Aorta (tissue), 5 donors: ENCODE measurements at places on chromosomes 3 and 15.

DNA sequence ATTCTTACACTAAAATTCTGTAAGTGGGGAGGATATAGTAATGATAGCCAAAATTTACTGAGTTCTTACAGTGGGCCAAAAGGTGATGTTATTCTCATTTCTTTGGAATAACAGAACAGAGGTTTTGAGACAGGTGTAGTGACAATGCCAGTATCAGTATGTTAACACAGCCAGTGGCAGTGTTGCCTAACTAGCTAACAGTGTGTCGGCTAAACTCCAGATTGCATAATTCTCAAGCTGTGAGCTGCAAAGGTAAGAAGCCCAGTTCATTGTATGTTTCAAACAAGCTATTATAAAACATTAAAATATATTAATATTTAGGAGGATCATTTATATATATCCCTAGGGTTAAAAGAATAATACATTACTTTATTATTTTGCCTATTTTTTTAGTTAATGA, 920 bp downstream of the SLC15A2 start:
- DNase-seq, result no peak

DNA sequence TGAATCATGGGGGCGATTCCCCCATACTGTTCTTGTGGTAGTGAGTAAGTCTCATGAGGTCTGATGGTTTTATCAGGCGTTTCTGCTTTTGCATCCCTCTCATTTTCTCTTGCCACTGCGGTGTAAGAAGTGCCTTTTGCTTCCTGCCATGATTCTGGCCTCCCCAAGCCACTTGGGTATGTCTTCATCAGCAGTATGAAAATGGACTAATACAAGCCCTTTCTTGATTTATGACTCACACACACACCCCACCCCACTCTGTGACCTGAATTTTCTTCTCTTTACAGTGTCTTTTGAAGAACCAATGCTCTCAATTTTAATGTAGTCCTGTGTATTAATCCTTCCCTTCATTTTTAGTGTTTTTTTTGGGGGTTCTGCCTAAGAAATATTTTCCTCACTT, 244.8 kb downstream of the PLCL2 start:
- no peak for DNase-seq

GRCh38 chr3:176740906-176741663, 456.2 kb downstream of the TBL1XR1 start:
- no peak for DNase-seq

DNA sequence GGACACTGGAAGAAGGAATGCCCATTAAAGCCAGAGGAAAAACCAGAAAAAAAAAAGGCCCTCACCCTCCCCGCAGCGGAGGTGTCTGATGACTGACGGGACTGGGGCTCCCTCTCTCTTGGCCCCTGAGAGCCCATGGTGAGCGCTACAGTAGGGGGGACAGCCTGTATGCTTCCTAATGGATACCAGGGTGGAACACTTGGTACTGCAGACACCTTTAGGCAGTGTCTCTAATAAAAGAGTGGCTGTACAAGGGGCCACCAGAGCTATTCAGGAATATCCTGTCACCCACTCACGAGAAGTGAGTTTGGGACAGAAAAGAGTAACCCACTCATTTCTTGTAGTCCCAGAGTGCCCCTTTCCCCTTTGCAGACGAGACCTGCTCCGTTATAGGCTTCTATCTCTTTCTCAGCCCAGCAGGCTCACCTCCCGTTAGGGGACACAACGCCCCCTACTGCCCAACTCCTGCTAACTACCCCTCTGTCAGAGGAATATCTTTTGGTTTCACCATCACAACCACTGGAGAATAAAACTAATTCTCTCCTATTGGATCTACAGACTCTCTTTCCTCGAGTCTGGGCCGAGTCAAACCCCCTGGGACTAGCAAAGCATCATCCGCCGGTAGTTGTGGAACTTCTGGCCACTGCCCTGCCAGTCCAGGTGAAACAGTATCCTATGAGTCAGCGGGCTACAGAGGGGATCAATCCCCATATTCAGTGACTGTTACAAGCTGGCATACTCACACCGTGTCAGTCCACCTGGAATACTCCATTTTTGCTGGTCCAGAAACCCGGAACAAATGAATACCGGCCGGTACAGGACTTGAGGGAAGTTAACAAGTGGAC, 40.8 kb downstream of the ZBTB11 start:
- peak; percentile 64 for DNase-seq

- DNase-seq, result no peak
Observed at GRCh38 chr15:77144492-77145070, 73.7 kb upstream of the TSPAN3 start.

GRCh38 chr3:159950156-159950898, 38.3 kb upstream of the IL12A start:
- no peak for DNase-seq

DNA sequence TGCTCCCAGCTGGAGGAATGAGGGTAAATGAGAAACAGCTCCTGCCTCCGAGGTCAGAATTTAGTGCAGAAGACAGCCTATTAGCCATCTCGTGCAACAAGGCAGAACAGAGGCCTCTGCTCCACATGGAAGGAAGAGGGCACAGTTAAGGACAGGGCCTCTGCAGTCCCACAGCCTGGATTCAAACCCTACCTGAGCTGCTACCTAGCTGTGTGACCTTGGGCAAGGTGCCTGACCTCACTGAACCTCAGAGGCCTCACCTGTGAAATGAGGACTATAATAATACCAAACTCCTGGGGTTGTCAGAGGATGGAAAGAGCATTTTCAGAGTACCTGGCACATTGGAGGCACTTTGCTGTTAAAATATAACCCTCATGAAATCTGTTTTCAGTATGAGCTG, 285.7 kb upstream of the CTNNB1 start:
- DNase-seq, result no peak

- no peak for DNase-seq
Observed at GRCh38 chr3:185555860-185556347, 3.5 kb upstream of the LIPH start.

GRCh38 chr15:78149805-78150751, 916 bp downstream of the IDH3A start:
- DNase-seq, result no peak

DNA sequence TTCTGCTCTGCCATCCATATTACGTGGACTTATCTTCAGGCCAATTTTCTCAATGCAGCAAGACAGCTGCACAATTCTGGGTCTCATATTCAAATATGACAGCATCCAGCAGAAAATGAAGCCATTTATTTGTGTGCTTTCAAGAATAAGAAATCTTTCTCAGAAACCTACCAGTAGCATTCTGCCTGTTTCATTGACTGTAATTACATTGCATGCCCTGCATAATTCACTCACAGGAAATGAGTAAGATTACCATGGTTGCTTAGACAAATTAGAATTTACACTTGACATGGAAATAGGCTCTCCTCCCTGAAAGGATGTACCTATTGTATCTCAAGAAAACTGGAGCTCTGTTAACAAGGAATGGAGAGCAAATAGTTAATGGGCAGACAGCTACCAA, 346.6 kb upstream of the DCBLD2 start:
- DNase-seq, result no peak

DNA sequence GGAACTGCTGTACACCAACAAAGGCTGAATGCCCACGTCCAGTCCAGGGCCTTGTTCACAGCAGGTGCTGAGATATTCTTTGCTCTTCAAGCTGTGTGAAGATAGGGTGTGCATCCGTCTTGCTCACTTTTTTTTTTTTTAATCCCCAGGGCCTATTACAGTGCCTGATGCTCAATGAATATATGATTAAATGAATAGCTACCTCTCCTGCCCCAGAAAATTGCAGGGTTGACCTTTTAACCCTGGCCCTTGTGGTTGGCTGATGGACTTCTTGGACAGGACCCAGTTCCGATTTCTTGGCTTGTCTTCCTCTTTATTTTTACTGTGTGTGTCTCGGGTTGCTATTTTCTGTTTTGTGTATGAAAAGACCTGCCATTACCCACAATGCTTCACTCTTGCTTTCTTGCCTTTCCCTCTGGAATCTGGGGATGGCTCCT, 2.9 kb upstream of the FYTTD1 start:
- DNase-seq, result no peak

- no peak for DNase-seq
Observed at GRCh38 chr3:183349421-183350157, 78.8 kb downstream of the MCF2L2 start.

- DNase-seq, result no peak
Observed at GRCh38 chr3:37494216-37494615, 319.8 kb upstream of the LRRFIP2 start.

GRCh38 chr3:52175416-52176179, 21.4 kb upstream of the POC1A start:
- DNase-seq, result no peak

DNA sequence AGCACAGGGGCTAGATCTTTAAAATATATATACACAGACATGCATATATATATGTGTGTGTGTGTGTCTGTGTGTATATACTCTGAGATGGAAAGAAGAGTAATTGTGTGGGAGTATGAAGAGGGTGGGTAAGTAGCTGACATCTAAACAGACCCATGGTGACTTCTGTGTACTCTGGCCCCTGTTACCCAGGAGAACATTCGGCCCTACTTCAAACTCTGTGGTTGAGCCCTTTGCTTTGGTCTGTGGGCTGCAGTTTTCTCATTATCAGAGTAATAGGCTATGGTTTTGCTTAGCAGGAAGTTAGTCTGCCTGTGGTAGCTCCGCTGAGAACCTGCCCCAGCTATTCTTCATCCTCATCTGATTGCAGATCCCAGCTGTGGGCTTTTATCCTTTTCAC, 141.4 kb downstream of the RBPMS2 start:
- no peak for DNase-seq

DNA sequence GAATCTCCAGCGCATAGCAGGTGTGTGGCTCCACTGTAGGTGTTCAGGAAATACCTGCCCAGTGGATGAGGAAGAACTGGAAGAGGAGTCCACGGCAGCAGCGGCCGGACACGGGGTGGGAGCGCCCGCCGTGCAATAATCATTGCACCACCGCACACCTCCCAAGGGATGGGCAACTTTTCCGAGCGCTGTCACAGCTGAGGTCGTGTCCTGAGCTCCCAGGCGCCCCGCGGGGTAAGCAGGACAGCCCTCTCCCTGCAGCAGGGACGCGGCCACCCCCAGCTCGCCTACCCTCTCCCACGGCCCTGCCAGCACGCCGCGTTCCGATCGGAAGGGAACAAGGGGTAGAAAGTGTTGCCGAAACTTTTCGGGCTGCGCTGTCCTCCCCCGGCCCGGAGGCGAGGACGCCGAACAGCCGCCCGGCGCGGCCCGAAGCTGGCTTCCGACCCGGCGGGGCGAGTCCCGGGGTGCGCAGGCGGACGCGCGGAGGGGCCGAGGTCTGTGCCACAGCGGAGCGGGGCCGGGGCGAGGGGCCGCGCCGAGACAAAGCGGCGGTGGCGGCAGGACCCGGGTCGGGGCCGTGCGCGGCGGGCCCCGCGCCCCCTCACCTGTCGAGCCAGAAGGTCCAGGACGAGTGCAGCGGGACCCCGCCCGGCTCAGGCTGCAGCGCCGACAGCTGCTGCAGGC, 475 bp downstream of the EIF4E3 start:
- DNase-seq, result peak; percentile 64

GRCh38 chr3:110070161-110070916, 733.0 kb upstream of the DPPA4 start:
- no peak for DNase-seq

DNA sequence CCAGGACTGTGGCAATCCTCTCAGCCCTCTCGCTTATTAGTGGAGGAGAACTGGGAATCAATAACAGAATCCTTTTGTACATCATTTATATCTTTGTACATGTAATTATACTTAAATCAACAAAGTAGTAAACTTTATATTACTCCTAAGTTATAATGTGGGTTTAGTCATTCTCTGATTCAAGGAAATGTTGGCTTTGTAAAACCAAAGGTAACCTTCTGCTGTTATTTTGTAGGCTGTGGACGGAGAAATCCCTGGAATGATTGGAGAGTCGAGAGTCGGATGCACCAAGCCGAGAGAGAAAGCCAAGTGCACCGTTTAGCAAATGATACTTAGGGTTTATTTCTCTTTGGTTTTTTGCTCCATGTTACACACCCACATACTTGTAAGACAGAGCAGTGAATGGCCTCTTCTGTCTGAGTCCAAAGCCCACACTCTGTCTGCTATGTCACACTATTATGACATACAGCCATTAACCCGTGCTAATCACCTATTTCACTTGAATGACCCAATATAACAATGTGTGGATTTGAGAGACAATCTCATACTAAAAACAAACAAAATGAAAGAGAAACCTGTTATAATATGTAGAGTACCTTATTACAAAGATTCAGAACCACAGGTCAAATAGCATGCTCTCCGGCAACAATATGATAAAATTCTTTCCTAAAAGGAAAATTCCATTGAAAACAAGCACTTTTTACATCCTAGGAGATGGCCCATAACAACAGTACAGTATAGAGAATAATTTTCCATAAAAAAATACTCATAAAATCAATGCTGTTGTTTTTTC, 72.2 kb downstream of the MECOM start:
- DNase-seq, result no peak

DNA sequence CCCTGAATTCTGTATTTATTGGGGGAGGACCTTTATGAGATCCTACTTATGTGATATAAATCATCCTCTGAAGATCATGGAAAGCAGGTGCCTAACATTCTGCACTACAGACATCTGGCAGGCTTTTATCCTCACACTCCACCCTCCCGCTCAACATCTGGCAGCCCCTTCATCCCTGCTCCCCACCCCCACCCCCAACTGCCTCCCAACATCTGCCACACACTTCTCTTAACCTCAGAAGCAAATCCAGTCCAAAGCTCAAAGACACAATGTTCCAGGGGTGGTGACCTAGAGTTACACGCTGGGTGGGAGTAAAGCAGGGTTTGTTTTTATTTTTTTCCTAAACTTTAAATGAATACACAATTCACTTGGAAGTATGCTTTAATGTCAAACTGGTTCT, 184.5 kb upstream of the ATP11B start:
- no peak for DNase-seq

DNA sequence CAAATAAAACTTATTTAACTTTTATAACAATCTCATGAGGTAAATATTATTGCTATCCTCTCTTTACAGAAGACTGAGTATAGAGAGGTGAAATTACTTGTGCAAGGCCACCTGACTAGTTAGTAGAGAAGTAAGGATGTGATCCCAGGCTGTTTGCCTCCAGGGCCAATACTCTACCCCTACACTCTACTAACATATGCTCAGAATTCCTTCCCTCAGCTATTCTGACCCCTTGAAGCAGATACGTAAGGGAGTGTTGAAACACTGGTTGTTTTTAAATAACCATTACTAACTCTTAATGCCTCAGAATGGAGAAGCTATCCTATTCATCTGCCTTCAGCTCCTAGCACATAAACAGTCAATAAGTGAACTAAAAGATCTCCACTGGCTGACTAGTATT, 24.1 kb downstream of the CSTA start:
- no peak for DNase-seq

DNA sequence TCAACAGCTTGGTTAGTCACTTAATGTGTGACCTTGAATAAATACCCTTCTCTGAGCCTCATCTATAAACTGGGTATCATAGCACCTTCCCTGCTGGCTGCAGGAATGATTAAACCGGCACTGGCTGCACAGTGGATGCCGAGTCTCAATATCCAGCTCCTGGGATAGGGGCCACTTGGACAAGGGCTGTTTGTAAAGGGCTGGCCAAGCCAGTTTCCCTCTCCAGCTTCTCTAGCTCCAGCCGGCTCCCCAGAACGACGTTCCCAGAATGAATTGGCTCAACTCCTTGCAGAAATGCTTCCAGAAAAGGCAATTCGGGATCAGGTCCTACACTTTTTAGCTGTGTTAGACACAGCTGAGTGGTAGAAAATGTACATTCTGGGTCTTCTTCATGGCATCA, 58.8 kb downstream of the LSM3 start:
- peak; percentile 60 for DNase-seq

- no peak for DNase-seq
Observed at GRCh38 chr3:88707837-88708236, 399.6 kb upstream of the EPHA3 start.
